Metanephros (tissue), 2 donors: ENCODE measurements at places on chromosomes 13 and 19. TPM values are rescaled to one million over a fixed set of nuclear protein-coding genes. Genes with fewer than 3 reads are reported as not detected.

Gene SHISA7
- 0.12 TPM for total RNA-seq

Gene COL4A1
- 907 TPM for total RNA-seq

Gene RGL3
- 46.8 TPM for total RNA-seq

Gene KIR3DL1
- not detected for total RNA-seq

Gene CEACAM3
- 2.6 TPM for total RNA-seq

Gene KCNC3
- total RNA-seq = 7.8 TPM

Gene EGLN2
- 63.2 TPM for total RNA-seq

Gene SIGLEC5
- 0.88 TPM for total RNA-seq

Gene NCR1
- total RNA-seq = 0.70 TPM

Gene TMEM59L
- total RNA-seq = 5.4 TPM

Gene ZNF497
- 7.1 TPM for total RNA-seq

Gene SCGB2B2
- 0.18 TPM for total RNA-seq

Gene ZNF560
- not detected for total RNA-seq

Gene APOC1
- 3.5 TPM for total RNA-seq

Gene ZNF345
- 14.0 TPM for total RNA-seq

Gene INAFM1
- 7.6 TPM for total RNA-seq

Gene DLEU7
- 1.1 TPM for total RNA-seq

Gene ZNF256
- 10.9 TPM for total RNA-seq

Gene PNMA8A
- total RNA-seq = 44.5 TPM

Gene DMRTC2
- not detected for total RNA-seq

Gene ARID3A
- 56.3 TPM for total RNA-seq

Gene NLRP12
- 1.5 TPM for total RNA-seq

Gene POU2F2
- 0.70 TPM for total RNA-seq

Gene POLR1D
- total RNA-seq = 76.9 TPM

Gene CCDC8
- 62.2 TPM for total RNA-seq

Gene TTYH1
- total RNA-seq = 3.2 TPM

Gene ZNF253
- 12.7 TPM for total RNA-seq

Gene SOX1
- total RNA-seq = not detected

Gene CGB1
- total RNA-seq = not detected

Gene HCST
- total RNA-seq = 6.9 TPM

Gene RBM42
- total RNA-seq = 40.6 TPM

Gene KLK1
- total RNA-seq = 0.35 TPM

Gene ZNF541
- total RNA-seq = 0.18 TPM

Gene SUGT1
- 46.6 TPM for total RNA-seq

Gene RETN
- total RNA-seq = 6.5 TPM

Gene NPHS1
- total RNA-seq = 32.8 TPM

Gene ZNF444
- 29.6 TPM for total RNA-seq

Gene ZNF534
- 0.47 TPM for total RNA-seq

Gene ZNF625
- total RNA-seq = 22.8 TPM

Gene ZBTB32
- not detected for total RNA-seq

Gene C19orf44
- total RNA-seq = 8.8 TPM

Gene SLITRK1
- 0.35 TPM for total RNA-seq

Gene CGB7
- 1.3 TPM for total RNA-seq

Gene PSPC1
- total RNA-seq = 88.7 TPM

Gene TDRD12
- total RNA-seq = 0.12 TPM

Gene CADM4
- 24.4 TPM for total RNA-seq
